ENCODE measurements at places on chromosomes 16 and 17. TPM values are rescaled to one million over a fixed set of nuclear protein-coding genes. Genes with fewer than 3 reads are reported as not detected.

Gene DPEP3
- not detected for total RNA-seq

Gene GLTPD2
- total RNA-seq: not detected

Gene CCR7
- 0.50 TPM for total RNA-seq

Gene PRR11
- total RNA-seq: 55.7 TPM

Gene CDK5RAP3
- total RNA-seq: 99.9 TPM

Gene CCL4
- not detected for total RNA-seq

Gene SULT1A3
- total RNA-seq: 8.0 TPM

Gene HOXB6
- 4.9 TPM for total RNA-seq

Gene OTOP3
- not detected for total RNA-seq

Gene PDILT
- total RNA-seq: not detected

Gene NPIPA2
- total RNA-seq: 1.5 TPM

Gene CSH1
- total RNA-seq: not detected
